ENCODE measurements at places on chromosomes 12 and 14.

DNA sequence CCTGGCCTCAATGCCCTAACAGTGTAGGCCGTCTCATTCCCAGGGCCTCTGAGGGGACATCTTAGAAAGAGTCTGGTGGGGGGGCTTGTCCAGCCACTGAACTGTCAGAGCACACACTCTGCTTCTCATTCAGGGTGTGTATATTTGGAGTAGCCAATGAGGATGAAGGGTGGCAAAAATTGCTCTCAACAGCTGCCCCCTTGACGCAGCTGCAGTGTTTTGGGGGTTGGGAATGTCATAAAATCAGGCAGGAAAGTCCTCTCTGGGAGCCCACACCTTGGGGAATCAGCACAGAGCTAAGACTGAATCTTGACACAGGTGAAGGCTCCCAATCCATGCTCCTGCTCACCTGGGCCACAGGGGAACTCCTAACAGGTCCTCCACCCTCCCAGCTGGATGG lies 1.5 kb downstream of the RASAL1 start:
- no peak for DNase-seq

DNA sequence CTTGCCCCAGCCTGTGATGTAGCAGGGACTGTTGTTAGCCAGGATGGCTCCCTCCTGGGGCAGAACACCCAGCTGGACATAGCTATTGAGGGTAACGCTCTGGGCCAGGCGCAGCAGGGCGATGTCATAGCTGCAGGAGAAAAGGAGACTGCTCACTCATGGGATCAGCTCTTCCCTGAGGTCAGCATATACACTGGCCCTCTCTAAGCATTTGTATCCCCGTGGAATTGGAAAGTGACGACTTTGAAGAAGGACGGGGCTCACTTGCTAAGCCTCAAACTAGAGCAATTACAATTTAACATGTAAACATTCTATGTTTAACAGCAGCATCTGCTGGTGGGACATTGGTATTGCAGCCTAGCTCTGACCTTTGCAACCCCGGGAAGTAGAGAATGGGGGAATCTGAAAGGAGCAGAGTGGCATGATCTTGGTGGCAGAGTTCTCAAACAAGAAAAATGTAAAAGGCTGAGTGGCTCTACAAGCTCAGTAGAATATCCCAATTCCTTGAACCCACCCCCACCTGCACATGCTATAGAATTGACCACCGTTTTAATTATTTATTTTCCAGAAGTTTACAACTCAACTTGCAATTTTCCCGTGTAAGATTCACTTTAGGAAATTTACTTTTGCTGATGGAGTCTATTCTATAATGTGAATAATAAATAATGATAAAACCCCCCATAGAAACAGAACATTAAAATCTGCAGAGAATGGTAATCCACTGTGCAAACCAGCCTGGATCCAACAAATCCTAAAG lies 5.0 kb downstream of the CELA1 start:
- peak; percentile 66 for DNase-seq

DNA sequence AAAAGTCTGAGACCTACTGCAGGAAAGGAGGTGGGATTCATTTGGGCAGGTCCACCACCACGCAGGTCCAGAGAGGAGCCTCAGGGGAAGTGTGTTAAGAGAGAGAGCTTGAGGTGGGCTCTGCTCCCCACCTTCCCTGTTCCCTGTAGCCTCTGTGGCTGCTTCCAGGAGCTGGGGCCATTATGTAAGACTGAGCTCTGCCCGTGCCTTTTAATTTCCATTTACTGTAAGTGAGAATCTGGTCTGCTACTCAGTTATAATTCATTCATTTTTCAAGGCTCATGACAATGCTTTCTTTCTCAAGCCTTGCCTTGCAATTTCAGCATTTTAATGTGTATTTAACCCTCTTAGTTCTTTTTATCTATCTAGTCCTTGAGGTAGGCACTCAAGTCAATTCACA lies 8.3 kb downstream of the SLC4A8 start:
- no peak for DNase-seq

DNA sequence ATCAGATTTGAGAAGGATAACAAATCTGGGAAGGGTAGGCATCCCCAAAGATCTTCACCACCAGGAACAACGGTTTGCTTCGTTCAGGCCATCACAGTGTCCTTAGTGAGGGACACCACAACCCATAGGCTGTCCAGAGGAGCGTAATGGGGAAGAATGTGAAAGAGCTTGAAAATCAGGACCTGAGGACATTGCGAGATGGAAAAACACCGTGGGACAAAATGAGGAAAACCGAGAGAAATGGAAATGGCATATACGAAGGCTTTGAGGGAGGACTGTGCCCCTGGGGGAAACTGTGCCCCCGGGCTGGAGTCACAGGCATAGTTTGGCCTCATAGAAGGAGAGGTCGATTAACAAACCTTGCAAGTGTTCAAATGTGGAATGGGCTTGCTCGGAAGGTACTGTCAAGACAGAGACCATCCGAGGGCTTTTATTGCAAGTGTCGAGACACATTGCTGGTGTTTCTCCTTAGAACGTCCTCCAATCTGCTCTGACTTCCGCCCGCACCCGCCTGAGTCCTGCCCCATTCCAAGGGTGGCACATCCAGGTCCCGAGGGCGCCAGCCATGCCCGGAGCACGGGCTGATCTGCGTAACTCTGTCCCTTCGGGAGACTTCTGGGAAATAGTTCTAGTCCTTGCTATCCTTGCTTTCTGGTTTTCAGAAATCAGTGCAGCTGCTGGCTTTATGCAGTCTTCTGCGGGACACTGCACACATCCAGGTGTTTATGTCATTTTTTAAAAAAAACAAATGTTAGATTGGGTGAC lies 885 bp upstream of the PALS1 start:
- DNase-seq, result peak; percentile 31
